ENCODE measurements at places on chromosomes 11 and 22.

DNA sequence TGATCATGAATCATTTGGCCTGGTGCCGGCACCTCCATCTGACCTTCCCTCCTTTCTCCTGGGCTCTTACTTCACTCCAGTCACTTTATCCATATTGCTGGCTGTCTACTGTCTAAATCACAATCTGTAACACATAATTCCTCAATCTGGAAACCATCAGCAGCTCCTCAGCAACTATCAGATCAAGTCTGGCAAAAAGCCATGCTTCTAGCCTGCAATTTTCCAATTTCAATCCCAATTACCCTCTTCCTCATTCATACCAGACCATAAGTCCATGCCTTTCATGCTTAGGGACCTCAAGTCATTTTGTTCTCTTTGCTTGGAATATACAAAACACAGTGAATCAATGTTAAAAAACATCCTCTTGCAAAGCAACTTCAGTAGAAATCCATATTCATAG lies 882.8 kb upstream of the ANO3 start:
- no peak for DNase-seq

- peak; percentile 83 for DNase-seq
These were observed 27.8 kb downstream of the WEE1 start for GRCh38 chr11:9601037-9601875.

- DNase-seq, result no peak
These were observed 1.1 kb upstream of the SUN2 start for GRCh38 chr22:38756711-38757463.

DNA sequence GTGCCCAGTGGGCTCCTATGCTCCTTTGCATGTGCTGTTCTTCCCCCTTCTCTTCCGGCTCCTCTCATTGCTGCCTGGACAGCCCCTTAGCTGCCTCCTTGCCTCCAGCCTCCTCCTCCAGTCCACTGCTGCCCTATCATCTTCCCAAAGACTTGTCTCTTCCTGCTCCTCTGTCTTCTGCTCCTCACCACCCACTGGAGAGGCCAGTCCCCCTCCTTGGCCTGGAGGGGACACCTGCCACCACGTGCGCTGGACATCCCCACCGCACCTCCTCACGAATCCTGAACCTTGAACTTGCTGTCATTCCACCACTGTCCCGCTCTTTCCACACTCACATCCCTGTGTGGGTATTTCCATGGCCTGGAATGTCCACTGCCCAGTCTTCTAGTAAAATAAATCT lies 49.8 kb downstream of the MICAL2 start:
- no peak for DNase-seq

DNA sequence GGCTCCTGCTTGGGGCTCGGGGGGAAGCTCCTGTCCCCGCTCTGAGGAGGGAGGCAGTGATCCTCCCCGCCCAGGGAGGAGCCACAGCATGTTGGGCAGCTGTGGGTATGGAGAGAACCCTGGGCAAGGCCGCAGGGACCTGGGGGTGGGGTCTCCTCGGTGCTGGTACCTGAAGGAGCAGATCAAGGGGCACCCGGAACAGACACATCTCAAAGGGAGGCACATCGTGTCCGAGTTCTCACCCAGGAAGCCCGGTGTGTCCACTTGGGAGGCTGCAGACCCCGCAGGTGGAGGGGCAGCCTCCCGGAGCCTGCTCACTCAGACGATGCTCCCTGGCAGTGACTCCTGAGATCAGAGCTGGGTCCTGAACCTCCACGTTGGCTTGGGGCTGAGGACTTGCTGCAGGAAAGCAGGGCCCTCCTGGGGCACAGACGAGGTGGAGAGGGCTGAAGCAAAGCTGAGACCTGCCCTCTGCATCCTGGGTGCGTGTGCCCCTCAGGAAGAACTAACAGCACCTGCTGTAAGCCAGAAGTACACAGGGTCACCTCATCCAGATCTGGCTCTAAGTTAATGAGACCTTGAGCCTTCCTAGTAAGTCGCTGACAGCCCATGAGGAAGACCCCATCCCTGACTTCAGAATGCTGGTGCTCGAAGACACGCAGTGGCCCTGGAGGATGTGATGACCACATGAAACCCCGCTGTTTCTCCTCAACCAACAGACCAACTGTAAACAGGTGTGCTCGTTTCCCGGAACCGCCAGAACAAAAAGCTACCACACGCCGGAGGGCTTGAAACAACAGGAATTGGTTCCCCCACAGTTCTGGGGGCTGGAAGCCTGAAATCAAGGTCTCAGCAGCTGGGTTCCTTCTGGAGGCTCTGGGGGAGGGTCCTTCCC lies 5.9 kb upstream of the OSBPL5 start:
- DNase-seq, result no peak

DNA sequence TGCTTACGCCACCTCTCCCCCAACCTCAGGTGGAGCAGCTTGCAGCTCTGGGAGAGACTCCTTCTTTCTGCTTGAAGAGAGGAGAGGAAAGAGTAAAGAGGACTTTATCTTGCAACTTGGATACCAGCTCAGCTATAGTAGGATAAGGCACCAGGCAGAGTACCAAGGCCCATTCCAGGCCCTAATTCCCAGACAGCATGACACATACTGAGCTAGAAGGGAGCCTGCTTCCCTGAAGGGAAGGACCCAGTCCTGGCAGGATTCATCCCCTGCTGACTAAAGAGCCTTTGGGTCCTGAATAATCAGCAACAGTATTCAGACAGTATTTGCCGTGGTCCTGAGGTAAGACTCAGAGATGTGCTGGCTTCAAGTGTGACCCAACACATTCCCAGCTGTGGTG lies 41.4 kb downstream of the PPME1 start:
- no peak for DNase-seq

Data from activated CD4-positive, alpha-beta memory T cell treated with anti-CD3 and anti-CD28 coated beads, Interleukin-2, amount 10 ng/mL, durations not matched to agents 7 days and 5 days (primary cell).